ENCODE measurements at places on chromosomes 2 and 18.

GRCh38 chr2:39304729-39305128 is 61.0 kb upstream of the CDKL4 start:
- no peak for DNase-seq

- DNase-seq, result no peak
Measured at GRCh38 chr2:103860016-103860415, 993.9 kb upstream of the POU3F3 start.

- DNase-seq, result no peak
Measured at GRCh38 chr2:73651591-73652230, 9.5 kb upstream of the NAT8 start.

DNA sequence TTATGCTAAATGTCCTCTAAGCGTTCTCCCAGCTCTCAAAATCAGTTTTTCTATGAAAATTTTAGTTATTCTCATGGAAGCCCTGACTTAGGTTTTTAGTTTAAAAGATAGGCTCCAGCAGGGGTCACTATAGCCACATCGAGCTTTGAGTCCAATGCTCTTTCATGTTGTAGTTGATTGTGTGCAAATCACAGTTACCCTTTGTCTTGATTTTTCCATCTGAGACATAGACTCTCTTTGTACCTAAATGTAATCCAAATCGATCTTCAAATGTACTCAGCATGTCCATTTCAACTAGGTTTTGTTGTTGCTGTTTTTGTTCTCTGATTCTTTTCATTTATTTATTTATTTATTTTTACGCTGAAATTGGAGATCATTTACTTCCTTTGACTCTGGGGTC is 26.4 kb upstream of the MSTN start:
- no peak for DNase-seq

DNA sequence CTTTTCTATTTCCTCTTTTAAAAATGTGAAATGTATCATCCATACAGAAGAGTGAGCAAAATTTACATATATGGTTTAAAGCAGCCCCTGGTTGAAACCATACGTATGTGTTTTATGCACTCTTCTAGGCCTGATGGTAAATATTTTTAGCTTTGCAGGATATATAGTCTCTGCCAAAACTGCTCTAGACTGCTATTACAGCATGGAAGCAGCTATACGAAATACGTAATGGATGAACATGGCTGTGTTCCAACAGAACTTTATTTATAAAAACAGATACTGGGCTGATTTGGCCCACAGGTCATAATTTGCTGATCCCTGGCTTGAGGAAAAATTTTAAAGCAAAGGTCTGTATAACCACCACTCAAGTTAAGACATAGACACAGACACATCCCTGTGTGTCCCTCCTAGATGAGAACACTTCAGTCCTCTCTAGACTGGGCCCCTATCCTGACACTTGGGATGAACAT is 42.5 kb upstream of the ATP8B1 start:
- DNase-seq, result no peak

DNA sequence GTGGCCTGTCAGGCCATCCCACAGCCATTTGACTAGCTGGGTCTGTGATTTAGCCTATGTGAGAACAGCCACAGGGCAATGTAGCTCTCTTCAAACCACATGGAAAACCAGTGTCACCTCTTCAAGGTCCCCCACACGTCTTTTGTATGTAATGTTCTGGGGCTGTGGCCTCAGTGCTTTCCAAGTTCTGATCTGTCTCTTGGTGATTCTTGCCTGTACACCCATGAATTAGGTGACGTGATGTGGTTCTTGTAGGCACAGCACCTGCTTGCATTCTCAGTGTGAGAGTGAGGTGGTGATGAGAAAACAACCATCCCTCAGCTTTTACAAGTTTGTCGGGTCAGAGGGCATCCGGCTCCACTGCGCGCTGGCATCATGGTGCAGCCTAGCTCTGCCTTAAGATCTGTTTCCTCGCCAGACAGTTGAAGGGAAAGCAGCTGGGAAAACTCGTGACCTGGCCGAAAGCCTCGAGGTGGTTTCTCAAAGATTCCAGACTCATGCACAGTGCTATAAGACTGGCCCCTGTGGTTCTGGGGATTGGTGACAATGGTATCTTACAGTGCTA is 125.8 kb downstream of the TANC1 start:
- DNase-seq, result no peak

DNA sequence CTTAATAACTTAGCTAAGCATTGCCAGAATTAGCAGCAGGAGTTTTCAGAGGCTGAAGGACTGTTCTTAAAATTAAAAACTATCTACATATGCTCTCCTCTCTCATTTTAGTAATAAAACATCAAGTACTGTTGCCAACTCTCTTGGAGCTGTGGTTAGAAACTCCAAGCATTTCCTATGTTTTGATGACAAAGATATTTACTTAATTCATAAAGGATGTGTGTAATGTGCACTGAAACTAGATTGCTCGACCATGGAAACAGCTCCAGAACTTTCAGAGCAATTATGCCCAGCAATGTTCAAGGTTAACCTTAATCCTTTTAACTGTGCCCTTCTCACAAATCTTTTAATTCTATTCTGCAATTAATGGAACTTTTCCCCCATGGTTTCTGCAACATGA is 8.4 kb downstream of the GRP start:
- no peak for DNase-seq

DNA sequence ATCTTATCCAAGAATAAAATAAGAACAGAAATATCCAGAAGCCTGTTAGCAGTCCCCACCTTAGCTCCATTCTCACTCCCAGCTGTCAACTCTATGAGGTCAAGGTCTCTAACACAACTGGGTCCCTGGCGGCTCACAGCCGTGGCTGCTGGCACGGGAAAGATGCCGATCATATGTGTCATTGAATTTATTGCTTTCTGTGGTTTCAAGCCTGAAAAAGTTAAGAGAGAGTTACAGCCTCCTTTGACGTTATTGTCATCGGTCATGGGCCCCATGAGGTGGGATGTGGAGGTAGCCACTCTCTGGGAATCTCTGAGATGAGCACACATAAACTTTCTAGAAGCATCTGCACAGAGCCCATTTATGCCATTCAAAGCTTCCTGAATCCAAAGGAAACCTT is 28.7 kb upstream of the CABLES1 start:
- no peak for DNase-seq

DNA sequence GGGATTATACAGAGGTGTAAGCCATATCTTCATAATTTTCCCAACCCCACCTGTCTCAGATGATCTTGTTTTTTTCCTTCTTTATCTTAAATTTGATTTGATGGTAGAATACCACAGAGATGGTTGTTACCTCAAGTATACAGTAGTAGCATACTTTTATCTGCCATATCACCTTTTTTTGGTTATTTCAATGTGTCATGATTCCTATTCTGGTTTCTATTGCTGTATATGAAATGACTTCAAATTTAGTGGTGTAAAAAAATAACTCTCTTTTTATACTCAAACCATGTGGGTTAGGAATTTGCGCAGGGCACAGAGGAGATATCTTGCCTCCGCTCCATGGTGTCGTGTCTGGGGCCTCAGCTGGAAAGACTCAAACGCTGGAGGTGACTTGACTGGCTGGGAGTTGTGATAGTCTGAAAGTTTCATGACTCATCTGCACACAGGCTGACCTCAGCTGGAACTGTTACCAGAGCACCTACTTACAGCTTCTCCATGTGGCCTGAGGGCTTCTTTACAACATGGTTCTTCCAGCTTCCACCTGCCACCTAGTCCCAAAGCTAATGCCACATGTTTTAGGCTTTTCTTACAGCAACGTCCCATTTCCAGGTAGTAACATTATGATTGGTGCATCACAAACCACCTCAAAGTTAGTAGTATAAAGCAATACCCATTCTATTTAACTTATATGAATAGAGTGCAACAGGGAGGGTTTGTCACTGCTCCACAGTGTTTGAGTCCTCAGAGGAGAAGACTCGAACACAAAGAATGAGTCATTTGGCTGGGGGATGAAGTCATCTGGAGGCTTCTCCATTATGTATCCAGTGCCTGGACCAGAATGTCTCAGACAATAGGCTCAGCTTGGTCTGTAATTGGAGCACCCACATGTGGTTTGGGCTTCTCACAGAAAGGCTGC is 82.3 kb upstream of the XPO1 start:
- DNase-seq, result no peak

DNA sequence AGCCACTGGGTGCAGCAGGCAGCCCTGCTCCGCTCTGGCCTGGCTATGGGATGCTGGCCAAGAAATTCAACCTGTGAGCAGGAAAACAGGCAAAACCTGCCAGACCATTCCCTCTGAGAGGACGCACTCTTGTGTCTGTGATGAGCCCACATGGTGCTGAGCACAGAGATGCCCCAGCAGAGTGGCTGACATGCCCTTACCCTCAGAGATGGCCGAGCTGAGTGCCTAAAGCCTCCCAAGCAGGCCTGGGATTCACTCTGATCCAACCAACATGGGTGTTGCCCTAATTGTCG is 34.3 kb upstream of the TAF1B start:
- no peak for DNase-seq

- no peak for DNase-seq
Measured at GRCh38 chr2:19753818-19754217, 148.0 kb downstream of the TTC32 start.

GRCh38 chr2:205524656-205525055 is 157.6 kb upstream of the NRP2 start:
- DNase-seq, result no peak

DNA sequence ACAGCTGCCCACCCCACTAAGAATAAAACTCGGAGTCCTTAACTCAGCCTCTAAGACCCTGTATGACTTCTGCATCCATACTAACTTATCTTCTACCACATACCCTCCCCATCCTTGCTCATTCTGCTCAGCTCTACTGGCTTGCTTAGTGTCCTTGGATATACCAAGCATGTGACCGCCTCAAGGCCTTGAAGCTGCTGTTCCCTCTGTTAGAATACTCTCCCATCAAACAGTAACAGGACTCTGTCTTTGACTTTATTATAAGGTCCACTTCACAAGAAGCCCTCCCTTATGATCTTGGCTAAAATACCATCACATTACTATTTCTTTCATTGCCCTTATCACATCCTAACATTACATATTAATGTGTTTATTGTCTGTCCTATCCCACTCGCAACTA is 117.3 kb downstream of the DYM start:
- no peak for DNase-seq

DNA sequence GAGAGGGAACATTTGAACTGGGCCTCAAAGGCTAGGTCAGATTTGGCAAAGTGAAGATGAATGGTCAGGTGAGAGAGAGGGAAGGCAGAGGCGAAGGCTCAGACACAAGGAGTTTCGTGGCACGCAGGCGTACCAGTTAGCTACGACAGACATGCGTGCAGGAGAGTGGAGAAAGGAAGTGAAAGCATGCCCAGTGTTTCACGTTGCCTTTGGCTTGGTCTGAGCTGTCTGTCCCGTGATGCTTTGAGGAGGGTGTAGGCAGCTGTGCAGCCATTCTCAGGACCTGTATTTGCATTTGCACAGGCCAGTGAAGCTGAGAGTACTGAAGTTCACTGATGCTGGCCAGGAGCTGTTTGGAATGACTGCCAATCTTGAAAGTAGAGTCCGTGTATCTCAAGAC is 69.5 kb downstream of the HNRNPLL start:
- no peak for DNase-seq

- no peak for DNase-seq
Measured at GRCh38 chr18:59927246-59927825, 27.5 kb downstream of the PMAIP1 start.

DNA sequence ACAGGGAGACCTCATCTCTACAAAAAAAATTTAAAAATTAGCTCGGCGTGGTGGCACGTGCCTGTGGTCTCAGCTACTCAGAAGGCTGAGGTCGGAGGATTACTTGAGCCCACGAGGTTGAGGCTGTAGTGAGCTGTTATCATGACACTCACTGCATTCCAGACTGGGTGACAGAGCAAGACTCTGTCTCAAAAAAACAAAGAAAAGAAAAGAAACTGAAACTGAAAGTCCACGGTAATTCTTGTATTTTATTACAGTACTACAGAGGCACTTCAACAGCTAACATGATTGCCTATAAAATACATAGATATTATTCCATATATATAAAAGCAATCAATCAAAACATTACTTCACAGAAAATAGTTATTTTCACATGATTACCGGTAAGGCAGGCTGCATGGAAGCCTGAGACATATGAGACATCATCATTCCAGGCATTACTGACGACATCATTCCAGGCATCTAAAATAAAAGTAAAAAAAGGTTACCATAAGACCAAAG is 23.1 kb downstream of the PRPF40A start:
- DNase-seq, result no peak

DNA sequence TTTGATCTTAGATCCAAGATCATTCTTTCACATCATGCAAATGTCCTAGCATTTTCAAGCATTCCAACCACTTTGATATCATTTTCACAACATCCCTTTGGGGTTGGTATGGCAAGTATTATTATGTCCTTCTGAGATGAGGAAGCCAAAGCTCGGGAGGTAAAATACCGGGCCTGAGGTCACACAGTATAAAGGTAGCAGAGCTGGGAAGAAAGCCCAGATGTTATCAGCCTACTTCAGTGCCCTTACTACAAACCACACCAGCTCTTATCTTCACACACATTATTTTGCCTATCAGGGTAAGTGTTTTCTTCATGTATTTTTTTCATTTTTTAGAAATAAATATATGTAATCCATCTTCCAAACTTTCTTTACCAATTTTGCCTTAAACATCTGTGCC is 4.2 kb upstream of the B4GALT6 start:
- no peak for DNase-seq

- no peak for DNase-seq
Measured at GRCh38 chr2:68837164-68837860, 33.9 kb downstream of the BMP10 start.

GRCh38 chr2:17867133-17867532 is 11.3 kb upstream of the KCNS3 start:
- DNase-seq, result no peak

- DNase-seq, result no peak
Measured at GRCh38 chr2:85413592-85414420, 3.6 kb upstream of the CAPG start.

- no peak for DNase-seq
Measured at GRCh38 chr18:32371384-32371783, 99.3 kb downstream of the GAREM1 start.

DNA sequence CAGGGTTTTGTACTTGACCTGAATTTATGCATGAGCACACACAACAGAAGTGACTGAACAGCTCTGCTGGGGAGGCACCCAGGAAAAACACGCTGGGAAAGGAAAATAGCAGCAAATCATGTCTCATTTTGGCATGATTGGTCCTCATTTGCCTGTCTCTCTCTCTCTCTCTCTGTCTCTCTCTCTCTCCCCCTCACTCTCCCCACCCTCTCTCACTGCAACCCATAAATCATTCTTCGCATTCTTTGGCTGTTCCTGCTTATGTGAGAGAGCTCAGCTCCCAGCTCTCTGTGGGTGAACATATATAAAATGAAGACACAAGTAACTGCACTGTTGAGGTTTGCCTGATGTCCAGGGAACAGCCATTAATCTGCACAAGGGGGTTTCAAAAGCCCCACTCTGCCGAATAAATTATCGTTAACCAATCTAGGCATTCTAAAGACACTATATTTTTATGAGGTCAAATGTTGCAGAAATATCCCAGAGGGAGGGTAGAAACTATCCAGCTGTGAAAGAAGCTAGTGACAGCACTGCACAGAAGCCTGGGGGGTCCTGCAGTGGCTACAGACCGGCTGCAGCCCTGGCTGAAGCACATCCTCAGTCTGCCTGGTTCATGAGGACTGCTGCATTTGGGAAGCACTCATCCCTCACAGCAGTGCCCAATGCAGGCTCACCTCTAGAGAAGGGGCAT is 260.3 kb downstream of the AFF3 start:
- DNase-seq, result no peak

GRCh38 chr2:217953011-217953481 is 49.7 kb downstream of the TNS1 start:
- DNase-seq, result no peak
